ENCODE measurements at places on chromosomes 2 and 18.
A peak's percentile ranks its signal among the peaks of the same experiment; 100 is the strongest.

- DNase-seq = no peak
Measured at GRCh38 chr18:62850619-62851306, 135.4 kb downstream of the PHLPP1 start.

DNA sequence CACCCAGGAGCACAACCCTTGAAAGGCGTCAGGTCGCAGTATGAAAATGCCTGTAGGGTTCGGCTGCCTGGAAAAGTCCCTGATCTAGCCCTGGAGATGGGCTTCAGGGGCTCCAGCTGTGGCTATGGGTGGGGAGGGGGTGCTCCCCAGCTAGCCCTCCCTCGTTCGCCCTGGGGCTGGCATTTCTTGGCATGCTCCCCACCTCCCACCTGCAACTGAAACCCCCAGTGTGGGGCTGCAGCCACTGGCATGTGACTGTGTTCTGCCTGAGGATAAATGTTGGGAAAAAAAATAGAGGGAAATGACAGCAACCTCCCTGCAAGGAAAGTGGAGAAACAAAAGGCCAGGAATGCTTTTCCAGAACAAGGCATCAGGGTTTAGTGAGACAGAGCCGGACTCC is 109.2 kb downstream of the COPS8 start:
- DNase-seq = no peak

DNA sequence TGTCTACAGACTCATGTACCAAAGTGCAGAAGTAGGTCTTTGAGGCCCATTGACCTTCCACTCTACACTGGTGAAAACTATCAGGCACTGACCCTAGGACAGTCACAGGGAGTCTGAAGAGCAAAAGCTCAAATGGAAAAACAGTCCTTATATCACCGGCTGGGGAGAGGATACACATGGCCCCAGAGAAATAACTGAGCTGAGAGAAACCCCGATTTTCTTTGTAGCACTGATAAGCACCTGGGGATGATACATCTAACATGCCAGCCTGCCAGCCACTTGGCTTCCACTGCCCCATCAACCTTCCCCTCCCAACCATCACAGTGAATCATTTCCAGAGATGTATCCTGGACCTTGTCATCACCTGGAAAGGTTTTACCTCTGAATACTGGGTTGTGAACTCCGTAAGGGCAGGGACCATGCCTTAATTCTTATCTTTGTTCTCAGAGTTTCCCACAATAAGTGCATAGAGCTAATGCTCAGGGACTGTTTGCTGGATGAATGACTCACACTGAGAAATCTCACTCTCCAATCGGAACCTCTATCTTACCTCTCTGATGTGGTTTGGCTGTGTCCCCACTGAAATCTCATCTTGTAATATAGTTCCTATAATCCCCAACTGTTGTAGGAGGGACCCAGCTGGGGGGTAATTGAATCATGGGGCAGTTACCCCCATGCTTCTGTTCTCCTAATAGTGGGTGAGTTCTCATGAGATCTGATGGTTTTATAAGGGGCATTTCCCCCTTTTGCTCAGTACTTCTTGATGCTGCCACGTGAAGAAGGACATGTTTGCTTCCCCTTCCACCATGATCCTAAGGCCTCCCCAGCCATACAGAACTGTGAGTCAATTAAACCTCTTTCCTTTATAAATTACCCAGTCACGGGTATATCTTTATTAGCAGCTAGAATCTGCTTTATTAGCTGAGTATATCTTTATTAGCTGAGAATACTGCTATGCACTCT is 37.1 kb downstream of the EVA1A start:
- DNase-seq = peak; percentile 98

- DNase-seq = peak; percentile 74
Measured at GRCh38 chr2:218301176-218301819, 9.0 kb upstream of the TMBIM1 start.

DNA sequence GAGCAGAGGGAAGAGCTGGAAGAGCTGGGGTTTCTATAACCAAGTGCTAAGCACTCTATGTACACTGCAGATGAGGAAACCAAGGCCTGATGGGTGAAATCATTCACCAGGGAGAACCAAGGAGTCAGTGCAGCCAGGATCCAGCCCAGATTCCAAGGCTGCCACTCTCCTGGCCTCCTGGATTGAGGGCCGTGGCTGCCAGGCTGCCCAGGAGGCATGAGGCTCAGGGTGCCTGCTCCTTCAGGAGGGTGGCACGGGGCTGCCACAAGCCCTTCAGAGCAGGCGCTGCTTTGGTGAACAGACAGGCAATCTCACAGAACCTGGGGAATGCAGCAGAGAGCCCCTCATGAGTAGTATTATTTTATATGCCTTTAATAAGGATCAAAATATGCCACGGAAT is 293.7 kb upstream of the HDAC4 start:
- DNase-seq = no peak

Measured in mammary epithelial cell (primary cell).